ENCODE measurements at places on chromosomes 1 and 21. TPM values are rescaled to one million over a fixed set of nuclear protein-coding genes. Genes with fewer than 3 reads are reported as not detected.

- no peak for DNase-seq
Measured at GRCh38 chr1:70247768-70248167, 26.6 kb downstream of the SRSF11 start.

GRCh38 chr1:51306950-51307349 is 23.4 kb downstream of the TTC39A start:
- DNase-seq: no peak

GRCh38 chr1:161913482-161914140 is 110.1 kb downstream of the OLFML2B start:
- no peak for DNase-seq

GRCh38 chr1:225942574-225942973 is 1.6 kb upstream of the LEFTY2 start:
- no peak for DNase-seq

GRCh38 chr1:2053217-2053616 is 3.0 kb downstream of the PRKCZ start:
- no peak for DNase-seq

GRCh38 chr1:85850238-85850637 is 142.0 kb upstream of the ZNHIT6 start:
- DNase-seq: no peak

Gene EFNA4
- total RNA-seq: 28.5 TPM

GRCh38 chr21:38494703-38495102 is 3.6 kb downstream of the ERG start:
- DNase-seq: no peak

DNA sequence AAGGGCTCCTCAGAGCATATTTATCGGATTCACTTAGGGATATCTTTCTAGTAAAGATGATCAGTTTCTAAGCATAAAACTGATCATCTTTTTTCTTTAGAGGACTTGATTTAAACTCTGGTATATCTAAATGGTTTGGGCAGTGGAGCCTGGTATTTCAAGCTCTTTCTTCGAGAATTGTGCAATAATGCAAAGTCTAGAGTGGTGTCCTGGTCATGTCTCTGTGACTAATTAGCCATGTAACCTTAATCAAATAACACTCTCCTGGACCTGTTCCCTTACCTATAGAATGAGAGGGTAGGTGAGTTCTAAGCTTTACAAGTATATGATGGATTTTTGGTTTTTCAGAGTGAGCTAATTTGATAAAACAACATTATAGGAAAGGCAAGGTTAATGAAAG is 225.2 kb downstream of the RPS6KC1 start:
- DNase-seq: no peak

Gene B3GALT2
- 0.84 TPM for total RNA-seq

Gene FMO4
- 0.86 TPM for total RNA-seq

DNA sequence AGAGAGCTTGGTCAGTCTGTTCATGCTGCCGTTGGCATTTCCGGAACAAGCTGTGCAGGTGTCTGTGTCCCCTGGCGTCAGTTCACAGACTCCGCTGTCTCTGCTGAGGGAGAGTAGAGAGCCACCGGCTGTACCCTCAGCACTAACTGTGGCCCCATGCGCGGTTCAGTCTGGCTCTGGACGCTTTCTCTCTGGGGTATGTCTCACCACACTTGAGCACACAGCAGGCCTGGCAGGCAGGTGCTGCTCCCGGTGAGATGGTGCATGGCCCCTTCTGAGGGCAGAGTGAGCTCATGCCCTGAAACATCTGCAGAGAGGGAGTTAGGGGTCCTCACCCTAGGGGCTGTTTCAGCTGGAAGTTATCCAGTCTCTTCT is 60.0 kb upstream of the TLR5 start:
- DNase-seq: no peak

Gene MTARC1
- total RNA-seq: 28.3 TPM

DNA sequence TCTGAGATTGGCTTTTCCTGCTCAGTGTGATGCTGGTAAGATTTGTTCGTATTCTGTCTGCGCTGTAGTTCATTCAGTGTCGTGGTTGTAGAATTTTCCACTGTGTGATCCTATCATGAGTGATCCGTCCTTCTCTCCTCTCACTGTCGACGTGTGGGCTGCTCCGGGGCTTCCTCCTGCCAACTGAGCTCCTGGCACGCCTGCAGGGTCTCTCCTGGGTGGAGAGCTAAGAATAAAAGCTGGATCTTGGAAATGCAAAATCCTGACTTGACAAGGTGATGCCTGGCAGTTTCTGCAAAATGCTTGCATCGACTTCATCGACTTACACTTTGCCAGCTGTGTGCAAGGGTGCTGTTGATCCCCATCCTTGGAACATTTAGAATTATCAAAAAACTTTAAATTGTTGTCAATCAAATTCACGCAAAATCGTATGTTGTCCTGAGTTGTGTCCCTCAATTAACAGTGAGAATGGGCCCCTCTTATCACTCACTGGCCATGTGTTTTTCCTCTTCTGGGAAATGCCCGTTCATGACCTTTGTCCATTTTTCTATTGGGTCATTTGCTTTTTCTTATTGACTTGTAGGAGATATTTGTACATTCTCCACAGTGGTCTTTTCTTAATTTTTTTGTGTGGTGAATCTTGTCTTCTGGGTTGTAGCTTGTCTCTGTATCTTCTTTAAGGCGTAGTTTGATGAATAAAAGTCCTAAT is 125.5 kb downstream of the CRYAA start:
- no peak for DNase-seq

Gene CR1
- total RNA-seq: not detected

Gene PAQR7
- 13.3 TPM for total RNA-seq

GRCh38 chr1:202268817-202269216 is 72.9 kb downstream of the UBE2T start:
- DNase-seq: no peak

Gene SERTAD4
- total RNA-seq: 1.5 TPM

- no peak for DNase-seq
Measured at GRCh38 chr1:221981461-221981860, 239.6 kb upstream of the DUSP10 start.

DNA sequence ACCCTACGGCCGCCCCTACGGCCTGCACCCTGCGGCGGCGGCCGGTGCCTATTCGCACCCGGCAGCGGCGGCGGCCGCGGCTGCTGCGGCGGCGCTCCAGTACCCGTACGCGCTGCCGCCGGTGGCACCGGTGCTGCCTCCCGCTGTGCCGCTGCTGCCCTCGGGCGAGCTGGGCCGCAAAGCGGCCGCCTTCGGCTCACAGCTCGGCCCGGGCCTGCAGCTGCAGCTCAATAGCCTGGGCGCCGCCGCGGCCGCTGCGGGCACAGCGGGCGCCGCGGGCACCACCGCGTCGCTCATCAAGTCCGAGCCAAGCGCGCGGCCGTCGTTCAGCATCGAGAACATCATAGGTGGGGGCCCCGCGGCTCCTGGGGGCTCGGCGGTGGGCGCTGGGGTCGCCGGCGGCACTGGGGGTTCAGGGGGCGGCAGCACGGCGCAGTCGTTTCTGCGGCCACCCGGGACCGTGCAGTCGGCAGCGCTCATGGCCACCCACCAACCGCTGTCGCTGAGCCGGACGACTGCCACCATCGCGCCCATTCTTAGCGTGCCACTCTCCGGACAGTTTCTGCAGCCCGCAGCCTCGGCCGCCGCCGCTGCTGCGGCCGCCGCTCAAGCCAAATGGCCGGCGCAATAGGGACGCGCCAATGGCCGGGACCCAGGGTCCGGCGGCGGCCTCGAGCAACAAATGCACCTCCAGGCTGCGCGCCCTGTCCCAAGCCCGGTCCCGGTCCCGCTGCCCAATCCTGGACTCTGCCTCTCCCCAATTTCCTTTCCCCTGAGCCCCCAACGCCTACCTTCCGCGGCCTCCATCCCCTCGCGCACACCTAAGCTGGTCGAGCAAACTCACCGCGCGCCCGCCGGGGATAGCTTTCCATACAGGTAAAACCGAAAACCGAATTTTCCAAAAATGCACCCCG is 1.8 kb downstream of the FOXD3 start:
- DNase-seq: peak; percentile 4

DNA sequence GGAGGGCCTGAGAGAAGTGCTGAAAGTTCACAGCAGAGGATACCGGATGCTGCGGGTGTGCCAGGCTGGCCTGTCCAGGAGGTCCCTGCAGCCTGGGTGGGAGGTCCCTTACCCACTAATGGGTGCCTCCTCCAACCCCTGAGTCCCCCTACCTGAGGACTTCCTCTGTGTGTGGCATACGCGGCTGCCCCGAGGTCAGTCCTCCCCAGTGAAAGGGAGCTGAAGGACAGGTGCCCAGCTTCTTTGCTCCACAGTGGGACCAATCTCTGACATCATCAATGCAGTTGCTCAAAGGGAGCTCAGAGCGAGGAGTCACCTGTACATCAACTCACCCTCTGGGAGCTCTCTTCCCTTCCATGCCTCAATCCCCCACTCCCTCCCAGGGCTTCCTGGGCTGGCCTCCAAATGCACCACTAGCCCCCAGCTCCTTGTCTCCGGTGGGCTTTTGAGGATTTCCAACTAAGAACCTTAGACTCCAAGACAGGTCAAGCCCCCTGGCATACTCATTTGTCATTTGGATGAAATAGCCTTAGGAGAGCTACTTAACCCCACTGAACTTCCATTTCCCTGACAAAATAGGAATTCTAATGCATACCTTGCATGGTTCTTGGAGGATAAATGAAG is 53.9 kb downstream of the PDE9A start:
- DNase-seq: no peak

Gene HLX
- 0.43 TPM for total RNA-seq

Gene TDRD5
- not detected for total RNA-seq

Gene KRTAP11-1
- total RNA-seq: not detected

DNA sequence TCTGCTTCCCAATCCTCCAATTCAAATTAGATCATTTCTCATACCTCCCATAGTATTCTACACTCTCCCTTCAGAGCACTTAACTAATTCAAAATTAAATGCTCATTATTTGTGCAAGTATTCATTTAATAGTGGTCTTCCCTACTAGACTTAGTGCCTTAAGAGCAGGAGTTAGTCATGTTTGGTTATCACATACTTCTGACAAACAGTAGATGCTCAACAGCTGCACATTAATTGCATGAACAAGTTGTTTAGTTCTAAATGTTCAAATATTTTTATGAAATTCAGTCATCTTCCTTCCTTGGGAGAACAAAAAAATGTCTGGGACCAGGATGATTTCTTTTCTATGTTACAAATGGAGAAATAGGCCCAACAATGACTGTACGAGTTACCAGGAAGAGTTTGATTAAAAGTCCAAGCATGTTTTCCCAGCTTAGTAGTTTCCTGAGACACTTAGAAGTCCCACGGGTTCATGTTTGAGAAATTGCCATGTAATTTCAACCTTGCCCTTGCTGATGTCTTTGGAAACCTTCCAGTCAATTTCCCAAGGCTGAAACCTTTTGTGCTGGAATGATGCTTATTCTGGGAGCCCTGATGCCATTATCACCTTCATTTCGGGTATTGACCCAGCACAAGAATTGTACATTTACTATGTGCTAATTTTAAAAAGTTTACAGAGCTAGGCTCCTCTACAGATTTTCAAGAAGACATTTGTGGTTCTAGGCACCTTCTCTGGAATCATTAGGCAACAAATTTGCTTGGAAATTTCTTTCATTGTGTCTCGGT is 437.9 kb upstream of the PLXNA2 start:
- DNase-seq: no peak

Gene MECR
- total RNA-seq: 24.6 TPM

DNA sequence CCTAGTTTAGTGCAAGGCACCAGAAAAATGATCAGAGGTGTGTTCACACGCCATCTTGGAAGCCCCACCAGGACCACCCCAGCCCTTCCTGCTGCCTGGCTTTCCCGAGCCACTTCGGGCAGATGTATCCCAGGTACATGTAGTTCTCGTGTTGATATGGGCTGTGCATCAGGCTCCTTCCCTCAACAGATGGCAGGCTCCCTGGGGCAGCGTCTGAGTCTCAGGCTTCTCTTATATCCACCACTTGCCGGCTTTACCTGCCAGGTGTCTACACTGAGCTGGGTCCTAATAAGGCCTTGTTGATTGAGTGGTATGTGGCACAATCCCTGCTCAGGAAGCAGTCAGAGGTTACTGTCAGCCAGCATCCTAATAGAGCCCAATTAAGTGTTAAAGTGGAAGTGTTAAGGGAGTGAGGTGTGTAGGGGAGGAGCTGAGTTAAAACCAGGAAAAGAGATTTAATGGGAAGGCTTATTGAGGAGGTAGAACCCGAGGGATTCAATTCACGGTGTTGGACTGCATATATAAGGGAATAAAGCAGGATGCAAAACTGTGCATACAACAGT is 8.5 kb downstream of the GPA33 start:
- no peak for DNase-seq

- DNase-seq: no peak
Measured at GRCh38 chr1:208565756-208566440, 321.7 kb upstream of the PLXNA2 start.

DNA sequence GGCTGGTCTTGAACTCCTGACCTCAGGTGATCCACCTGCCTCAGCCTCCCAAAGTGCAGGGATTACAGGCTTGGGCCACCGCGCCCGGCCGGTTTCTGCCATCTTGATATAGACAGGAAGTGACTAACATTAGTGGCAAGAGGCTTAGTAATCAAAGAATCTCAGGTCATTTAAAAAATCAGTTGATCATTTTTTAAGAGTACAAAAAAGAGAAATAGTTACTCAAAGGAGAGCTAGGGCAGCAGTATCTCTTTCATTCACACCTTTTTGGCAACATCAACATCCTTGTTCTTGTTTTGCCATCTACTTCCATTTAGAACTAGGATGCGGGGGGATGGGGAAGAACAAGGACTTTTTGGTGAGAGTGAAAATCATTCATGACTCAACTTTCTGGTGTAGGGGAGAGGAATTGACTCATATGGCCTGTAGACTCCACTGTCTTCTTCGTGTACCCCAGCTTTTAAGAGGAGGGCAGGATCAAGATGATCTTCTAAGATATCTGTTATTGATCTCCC is 8.8 kb downstream of the FCRLB start:
- DNase-seq: no peak

DNA sequence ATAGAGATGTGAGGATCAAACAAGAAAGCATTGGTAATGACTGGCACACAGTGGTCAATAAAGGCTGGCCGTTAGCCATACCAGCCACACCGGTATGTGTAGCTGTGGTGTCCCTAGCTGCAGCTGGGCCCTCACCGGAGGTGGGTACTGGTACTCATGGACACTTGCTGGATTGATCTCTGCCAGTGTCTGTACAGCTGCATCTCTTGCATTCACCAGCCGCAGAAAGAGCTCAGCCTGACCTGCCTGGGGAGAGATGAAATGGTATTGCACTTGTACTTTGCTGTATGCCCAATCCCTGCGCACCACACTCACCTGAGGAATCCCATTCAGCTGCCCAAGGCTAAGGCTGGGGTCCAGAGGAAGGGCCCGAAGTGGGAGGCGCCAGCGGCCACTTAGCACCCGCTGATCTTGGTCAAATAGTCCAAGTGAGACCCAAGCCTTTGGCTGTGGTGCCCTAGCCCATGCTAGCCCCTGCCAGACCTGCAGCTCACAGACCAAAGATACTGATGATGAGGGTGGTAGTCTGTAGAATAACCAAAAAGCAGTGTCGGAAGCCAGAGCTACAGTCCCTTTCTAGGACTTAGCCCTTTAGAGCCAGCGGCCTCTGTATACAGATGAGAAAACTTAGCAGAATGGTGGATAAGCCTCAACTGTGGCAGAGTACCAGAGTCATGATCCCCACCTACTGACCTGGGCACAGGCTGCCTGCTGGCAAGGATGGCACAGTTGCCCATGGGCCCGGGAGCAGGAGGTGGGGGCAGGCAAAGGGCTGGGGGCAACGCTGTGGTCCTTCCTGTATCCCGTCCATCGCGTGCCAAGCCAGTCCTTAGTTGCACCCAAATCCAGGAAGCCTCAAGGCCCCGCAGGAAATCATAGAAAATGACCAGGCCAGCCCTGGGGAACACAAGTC is 3.0 kb downstream of the CCDC17 start:
- no peak for DNase-seq

All from neural crest cell (in vitro differentiated cells).